A549 treated with Hydrocortisone at 1 μM for 4 hours (cell line): ENCODE measurements at places on chromosomes 5 and 9. TPM values are rescaled to one million over a fixed set of nuclear protein-coding genes. Genes with fewer than 3 reads are reported as not detected.

The SLC6A7 gene
- total RNA-seq, result 0.02 TPM in 1 of 5 replicates, not detected in the others

The SLC25A2 gene
- not detected in 5 replicates for total RNA-seq

The C1QTNF2 gene
- 0.06 to 0.12 TPM (median 0.08 TPM) in 5 replicates for total RNA-seq

The SGTB gene
- 5.6 to 8.7 TPM (median 7.2 TPM) in 5 replicates for total RNA-seq

The PLAC8L1 gene
- 0.20 to 0.40 TPM (median 0.22 TPM) in 5 replicates for total RNA-seq

The PLPPR1 gene
- total RNA-seq, result not detected in 5 replicates

The CDC25C gene
- 8.8 to 11.3 TPM (median 9.4 TPM) in 5 replicates for total RNA-seq

The ANGPTL2 gene
- total RNA-seq, result 0.05 TPM in 1 of 5 replicates, not detected in the others

The LNPEP gene
- 5.5 to 8.3 TPM (median 7.5 TPM) in 5 replicates for total RNA-seq

The ZBTB43 gene
- total RNA-seq, result 6.5 to 17.9 TPM (median 7.8 TPM) in 5 replicates

The ADAMTS16 gene
- total RNA-seq, result 1.3 to 5.0 TPM (median 1.6 TPM) in 5 replicates

The GLDC gene
- 12.6 to 16.1 TPM (median 13.0 TPM) in 5 replicates for total RNA-seq

The LCN1 gene
- total RNA-seq, result 0.15 to 0.20 TPM in 2 of 5 replicates, not detected in the others
